Stimulated activated CD4-positive, alpha-beta T cell treated with anti-CD3 and anti-CD28 coated beads, Interleukin-1b, Interleukin-23, amount 100 ng/mL, for 1 hour (primary cell): ENCODE measurements at places on chromosomes 2 and 18.

- DNase-seq, result no peak
Measured at GRCh38 chr2:233407771-233408181, 53.5 kb downstream of the DGKD start.

GRCh38 chr2:120343433-120344105 lies 2.4 kb upstream of the INHBB start:
- DNase-seq, result no peak

GRCh38 chr2:24049485-24050021 lies at the start of gene FKBP1B:
Gene FKBP1B, plus strand, starts transcription at chr2:24049741. Its CDS starts 109 bp downstream, at chr2:24049850.
- DNase-seq, result no peak

GRCh38 chr2:174590928-174591648 lies 6.5 kb downstream of the WIPF1 start:
- DNase-seq, result no peak

- DNase-seq, result no peak
Measured at GRCh38 chr2:101399021-101399799, 11.9 kb upstream of the CREG2 start.

GRCh38 chr18:51028201-51028805 lies 1.7 kb upstream of the SMAD4 start:
- no peak for DNase-seq

- no peak for DNase-seq
Measured at GRCh38 chr2:229713371-229714079, 830 bp downstream of the DNER start.

- DNase-seq, result no peak
Measured at GRCh38 chr2:109382226-109382895, 231.4 kb downstream of the SEPTIN10 start.

DNA sequence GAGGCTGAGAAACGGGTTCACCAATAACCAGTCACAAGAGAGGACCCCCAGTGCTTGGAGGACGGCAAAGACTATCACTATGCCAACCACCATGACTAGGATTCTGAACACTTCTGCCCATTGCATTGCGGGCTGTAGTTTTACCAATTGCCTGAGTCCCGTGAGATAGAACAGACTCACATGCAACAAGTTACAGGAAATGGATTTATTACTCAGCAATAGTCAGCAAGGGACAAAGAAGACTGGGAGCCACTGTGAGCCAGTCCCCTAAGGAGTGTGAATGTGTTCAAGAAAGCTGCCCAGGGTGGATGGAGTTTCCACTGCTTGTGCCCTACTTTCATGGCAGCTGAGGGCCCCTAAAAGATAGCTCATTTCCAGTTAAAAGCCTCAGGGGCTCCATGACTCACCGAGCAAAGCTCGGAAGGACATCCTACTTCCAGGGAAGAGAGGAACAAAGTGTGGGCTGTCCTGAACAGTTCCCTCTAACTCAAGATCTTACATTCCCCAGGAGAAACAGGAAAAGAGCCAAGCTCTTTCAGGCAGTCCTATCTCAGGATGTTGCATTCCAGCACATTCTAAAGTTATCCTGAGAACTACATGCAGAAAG lies 54.4 kb downstream of the SLC4A3 start:
- no peak for DNase-seq

GRCh38 chr2:45649858-45650811 lies 1.3 kb upstream of the PRKCE start:
- no peak for DNase-seq

DNA sequence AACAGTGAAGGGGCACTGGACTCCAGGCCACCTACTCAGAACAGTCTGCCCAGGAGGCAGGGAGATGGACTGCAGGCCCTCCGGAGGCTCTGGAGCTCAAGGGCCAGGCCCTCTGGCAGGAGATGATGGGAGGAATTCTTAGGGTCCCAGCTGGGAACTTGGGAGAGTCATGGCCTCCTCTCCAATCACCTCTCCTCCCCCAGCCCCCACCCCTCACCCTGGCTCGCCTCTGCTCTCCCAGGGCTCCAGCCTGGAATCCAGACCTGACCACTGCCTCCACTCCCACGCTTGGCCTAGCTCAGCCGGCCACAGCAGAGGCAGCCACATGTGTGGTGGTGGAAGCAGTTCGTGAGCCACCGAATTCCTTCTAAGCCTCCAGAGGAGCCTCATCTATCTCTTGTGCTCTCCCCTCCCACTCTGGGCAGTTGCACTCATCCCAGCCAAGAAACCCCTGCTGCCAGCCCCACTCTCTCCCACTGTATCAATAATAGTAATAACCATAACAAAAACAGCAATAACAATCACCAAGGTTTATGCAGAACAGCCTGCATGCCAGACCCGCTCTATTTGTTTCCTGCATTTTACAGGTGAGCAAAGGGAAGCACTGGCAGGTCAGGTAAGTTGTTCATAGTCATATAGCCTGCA lies 67.4 kb downstream of the TNS1 start:
- DNase-seq, result no peak

GRCh38 chr18:58098706-58099105 lies 54.7 kb downstream of the NEDD4L start:
- no peak for DNase-seq

- no peak for DNase-seq
Measured at GRCh38 chr2:165874445-165875039, 79.0 kb downstream of the TTC21B start.

GRCh38 chr2:36172824-36173223 lies 182.8 kb upstream of the CRIM1 start:
- DNase-seq, result no peak

DNA sequence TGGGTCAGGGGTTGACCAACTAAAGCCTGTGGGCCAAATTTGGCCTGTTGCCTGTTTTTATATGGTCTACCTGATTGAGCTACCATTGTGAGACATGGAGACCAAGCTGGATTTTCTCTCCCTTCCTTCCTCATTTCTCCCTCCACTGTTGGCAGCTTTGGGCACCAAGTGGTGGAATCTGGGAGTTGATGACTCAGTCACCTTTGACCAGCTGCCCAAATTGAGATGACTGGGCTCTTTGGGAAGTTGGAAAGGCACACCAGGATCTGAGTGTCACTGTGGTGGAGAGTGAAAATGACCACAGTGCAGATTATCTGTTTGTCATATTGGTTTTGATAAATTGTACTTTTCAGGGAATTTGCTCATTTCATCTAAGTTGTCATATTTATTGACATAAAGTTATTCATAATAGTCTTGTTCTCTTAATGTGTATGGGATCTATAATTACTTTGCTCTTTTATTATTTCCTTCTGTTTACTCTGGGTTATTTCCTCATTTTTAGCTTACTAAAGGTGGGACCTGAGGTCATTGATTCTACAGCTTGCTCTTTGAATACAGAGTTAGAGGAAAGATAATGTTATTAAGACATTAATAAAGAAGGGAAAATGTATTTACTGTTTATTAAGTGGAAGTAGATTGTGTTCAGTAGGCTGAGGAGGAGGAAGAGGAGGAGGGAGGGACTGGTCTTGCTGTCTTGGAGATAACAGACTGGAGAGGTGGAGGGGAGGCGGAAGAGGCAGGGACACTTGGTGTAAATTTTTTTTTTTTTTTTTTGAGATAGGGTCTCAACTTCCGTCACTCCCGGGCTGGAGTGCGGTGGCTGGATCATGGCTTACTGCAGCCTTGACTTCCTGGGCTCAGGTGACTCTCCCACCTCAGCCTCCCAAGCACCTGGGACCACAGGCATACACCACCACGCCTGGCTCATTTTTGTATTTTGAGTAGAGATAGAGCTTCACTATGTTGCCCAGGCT lies 31.8 kb downstream of the AGFG1 start:
- DNase-seq, result no peak

- DNase-seq, result peak; percentile 7
Measured at GRCh38 chr2:11446733-11447248, 19.2 kb downstream of the E2F6 start.

DNA sequence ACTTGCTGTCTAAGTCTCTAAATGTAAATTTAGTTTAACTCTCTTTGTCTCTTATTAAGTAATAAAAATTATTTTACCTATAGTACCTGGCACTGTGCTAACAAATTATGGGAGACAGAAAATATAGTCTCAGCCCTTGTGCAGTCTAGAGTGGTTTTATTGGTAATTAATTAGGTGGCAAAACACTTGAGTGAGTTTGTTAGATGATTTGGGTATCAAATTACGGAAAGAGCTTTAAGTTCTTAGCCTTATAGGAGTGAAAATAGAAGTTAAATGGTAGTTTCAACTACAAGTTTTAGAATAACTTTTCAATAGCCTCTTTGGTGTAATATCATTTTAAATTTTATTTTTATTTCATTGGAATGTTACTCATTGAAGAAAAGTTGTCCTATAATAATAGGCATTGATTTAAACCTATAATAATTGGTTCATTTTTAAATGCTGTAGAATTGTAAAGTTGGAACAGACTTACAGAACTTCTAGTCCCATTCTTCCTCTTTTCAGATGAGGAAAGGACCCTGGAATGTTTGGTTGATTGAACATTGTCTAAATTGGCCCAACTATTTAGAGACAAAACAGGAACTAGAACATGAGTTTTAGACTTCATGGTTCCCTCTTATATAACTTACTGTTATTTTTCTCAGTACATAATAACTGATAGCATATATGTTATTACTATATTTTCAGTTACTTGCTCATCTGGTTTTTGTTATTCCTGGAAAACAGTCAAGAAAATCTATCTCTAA lies 10.2 kb upstream of the HTR2B start:
- DNase-seq, result no peak

- DNase-seq, result no peak
Measured at GRCh38 chr2:113842919-113843736, 46.8 kb upstream of the ACTR3 start.

DNA sequence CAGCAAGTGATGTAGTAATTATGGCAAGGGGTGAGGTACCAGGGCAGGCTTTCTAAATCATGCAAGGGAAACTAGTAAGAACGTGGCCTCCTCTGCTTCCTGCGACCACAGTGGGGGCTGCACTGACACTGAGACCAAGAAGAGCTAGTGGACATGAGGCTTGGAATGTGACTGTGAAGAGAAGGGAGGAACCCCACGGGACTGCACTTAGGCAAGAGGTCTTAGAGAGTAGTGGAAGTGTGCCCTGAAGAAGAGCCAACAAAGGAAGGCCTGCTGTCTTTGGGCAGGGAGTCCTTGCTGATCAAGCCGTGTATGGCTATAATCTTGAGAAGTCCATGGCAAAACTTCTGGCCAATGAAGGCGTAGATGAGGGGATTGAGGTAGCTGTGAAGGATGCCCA lies 8.9 kb upstream of the RUFY4 start:
- DNase-seq, result no peak

DNA sequence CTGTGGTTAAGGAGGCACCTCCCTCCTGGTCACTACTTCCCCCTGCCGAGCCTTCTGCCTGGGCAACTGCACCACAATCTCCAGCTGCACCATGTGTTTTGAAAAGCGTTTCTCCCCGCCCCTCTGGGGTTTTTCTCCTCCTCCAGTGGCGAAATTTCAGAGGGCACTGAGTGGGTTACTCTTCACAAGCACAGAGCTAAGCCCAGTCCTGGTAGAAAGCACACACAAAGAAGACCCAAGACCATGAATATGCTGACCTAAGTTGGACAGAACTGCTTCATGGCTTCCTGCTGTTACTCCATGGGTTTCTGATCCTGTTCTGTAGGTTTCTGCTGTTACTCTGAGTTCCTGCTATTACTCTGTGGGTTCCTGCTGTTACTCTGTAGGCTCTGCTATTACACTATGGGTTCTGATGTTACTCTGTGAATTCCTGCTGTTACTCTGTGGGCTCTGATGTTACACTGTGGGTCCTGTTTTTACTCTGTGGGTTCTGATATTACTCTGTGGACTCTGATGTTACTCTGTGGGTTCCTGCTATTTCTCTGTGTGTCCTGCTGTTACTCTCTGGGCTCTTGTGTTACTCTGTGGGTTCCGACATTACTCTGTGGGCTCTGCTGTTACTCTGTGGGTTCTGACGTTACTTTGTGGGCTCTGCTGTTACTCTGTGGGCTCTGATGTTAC lies 216.6 kb downstream of the RTP5 start:
- DNase-seq, result no peak

GRCh38 chr2:110903548-110903947 lies 171.2 kb downstream of the ACOXL start:
- no peak for DNase-seq

GRCh38 chr2:222358876-222359275 lies 60.1 kb upstream of the PAX3 start:
- DNase-seq, result no peak

- DNase-seq, result no peak
Measured at GRCh38 chr2:142769761-142770160, 107.7 kb upstream of the KYNU start.

DNA sequence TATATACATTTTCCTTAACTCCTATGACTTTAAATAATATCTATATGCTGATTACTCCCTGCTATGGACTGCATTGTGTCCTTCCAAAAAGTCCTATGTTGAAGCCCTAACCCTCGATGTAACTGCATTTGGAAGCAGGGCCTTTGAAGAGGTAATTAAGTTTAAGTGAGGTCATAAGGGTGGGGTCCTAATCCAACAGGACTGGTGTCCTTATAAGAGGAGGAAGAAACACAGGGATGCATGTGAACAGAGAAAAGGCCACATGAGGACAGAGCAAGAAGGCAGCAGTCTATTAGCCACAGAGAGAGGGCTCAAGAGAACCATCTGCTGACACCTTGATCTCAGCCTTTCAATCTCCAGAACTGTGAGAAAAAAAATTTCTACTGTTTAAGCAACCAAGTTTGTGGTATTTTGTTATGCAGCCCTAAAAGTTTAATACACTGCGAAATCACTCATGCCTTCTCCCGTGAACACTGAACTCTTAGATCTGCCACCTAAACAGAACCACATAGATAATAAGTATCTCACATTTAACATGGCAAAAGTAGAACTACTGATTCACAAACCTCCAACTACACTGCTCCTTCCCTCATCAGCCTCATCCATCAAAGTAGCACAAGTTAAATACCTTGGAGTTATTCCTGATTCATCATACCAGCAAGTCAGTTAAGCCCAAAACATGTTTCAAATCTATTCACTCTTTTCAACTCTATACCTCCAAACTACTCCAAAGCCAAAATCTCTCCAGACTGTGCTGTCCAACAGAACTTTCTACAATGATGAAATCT lies 65.4 kb downstream of the HIBCH start:
- no peak for DNase-seq

GRCh38 chr18:36376361-36376760 lies 78.8 kb downstream of the FHOD3 start:
- DNase-seq, result no peak

DNA sequence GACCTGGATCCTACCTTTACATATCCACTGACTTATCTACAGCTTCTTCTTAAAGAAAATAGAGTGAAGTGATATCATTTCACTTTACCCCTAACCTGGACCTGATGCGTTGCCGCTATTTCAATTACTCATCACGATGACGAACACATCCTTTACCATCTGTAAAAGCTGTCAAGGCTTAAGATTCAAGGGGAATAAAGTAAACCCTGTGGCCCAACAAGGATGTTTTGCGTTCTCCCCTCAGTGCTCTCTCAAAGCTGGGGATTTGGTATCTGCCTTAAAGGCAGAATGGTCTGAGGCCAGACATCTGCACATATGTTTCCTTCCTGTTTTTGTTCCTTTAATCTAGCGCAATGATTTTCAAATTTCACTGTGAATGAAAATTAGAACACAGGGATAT lies 100.1 kb upstream of the KLF7 start:
- DNase-seq, result no peak
